Activated naive CD4-positive, alpha-beta T cell treated with anti-CD3 and anti-CD28 coated beads, Interleukin-2, amount 10 ng/mL, durations not matched to agents 7 days and 5 days (primary cell): ENCODE measurements at places on chromosomes 13 and 19.

DNA sequence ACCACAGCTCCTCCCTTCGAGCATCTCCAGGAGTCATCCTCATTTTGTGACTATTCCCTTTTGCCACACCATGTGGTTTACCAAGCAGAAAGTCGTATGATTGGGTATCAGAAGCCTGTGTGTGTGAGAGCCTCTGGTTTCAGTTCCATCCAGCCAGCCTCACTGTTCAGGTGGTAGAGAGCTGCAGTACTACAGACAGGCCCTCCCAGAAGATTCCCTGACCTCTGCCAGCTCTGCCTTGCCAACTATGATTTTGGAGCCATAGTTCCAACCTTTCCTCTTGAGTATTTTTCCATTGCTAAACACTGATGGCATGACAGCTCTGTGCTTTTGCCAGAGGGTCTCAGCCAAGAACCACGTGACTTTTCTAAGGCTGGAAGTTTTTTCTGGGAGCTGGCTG lies 82.5 kb downstream of the DHRS12 start:
- H3K27me3 ChIP-seq: no peaks in the 10 kb centered on the region
- H3K36me3 ChIP-seq: peaks cover 4% of the 10 kb centered on the region
- no peak for DNase-seq
- no peak overlapping the region for H3K4me3 ChIP-seq
- H3K27ac ChIP-seq: no peak overlapping the region

GRCh38 chr19:512547-513365 lies 5.5 kb downstream of the TPGS1 start:
- H3K4me1 ChIP-seq: peaks cover 52% of the 10 kb centered on the region
- peak overlapping the region; percentile 94 for H3K27ac ChIP-seq
- no peak for DNase-seq

- DNase-seq: no peak
- no peaks in the 10 kb centered on the region for H3K4me1 ChIP-seq
- no peaks in the 10 kb centered on the region for H3K36me3 ChIP-seq
- no peak overlapping the region for H3K27ac ChIP-seq
- H3K4me3 ChIP-seq: no peak overlapping the region
- peaks cover 8% of the 10 kb centered on the region for H3K27me3 ChIP-seq
Measured at GRCh38 chr13:25709088-25709487, 337.3 kb downstream of the ATP8A2 start.

DNA sequence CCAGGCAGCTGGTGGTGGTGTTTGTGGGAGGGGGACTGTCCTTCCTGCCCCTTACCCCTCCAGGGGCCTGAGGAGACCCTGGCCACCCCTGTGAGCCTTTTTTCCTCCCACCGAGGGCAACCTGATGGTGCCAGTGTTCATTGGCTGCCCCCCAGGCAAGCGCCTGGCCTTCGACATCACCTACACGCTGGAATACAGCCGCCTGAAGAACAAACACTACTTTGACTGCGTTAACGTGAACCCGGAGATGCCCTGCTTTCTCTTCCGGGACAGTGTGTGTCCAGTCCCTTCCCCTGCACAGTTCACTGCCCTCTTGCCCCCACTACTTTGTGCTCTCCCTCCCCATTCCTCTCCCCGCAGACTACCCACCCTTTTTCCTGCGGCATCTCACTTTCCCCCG lies 7.3 kb upstream of the PSMD8 start:
- no peak overlapping the region for H3K27ac ChIP-seq
- H3K4me3 ChIP-seq: no peak overlapping the region
- peaks cover 66% of the 10 kb centered on the region for H3K27me3 ChIP-seq
- no peak for DNase-seq
- no peaks in the 10 kb centered on the region for H3K36me3 ChIP-seq

DNA sequence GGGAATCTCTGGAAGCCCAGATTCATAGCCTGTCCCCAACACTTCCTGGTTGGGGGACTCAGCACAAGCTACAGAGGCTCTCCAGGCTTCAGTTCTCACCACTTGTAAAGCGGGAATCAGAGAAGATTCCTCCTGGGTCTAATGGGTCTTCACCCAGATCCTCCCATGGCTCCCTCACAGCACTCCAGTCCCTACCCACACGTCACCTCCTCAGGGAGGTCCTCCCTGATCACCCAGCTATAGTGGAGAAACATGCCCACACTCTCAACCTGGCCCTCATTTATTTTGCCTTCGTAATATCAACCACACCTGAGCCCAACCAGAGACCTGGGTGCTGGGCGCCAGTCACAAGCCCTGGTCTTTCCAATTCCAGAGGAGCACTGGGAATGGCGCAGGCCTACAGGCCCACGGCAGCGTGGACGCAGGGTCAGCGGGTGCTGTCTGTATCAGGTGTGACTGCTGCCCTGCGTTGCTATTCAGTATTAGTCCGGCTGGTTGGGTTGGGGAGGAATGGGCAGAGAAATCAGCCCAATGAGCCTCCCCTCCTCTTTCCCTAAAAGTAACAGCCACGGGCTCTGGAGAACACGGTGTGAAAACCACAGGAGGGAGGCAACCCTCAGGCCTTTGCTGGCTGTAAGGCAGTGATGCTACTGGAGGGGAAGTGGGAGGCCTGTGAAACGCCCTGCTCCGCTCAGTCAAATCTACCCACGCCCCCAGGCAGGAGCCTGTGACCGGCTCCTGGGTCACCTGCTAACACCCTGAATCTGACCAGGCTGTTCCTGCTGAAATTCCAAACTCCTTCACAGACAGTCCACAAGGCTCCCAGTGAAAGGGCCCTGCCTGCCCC lies 5.2 kb downstream of the AKT2 start:
- no peaks in the 10 kb centered on the region for H3K27me3 ChIP-seq
- no peak for DNase-seq
- no peak overlapping the region for H3K4me3 ChIP-seq
- H3K27ac ChIP-seq: peak overlapping the region; percentile 84

DNA sequence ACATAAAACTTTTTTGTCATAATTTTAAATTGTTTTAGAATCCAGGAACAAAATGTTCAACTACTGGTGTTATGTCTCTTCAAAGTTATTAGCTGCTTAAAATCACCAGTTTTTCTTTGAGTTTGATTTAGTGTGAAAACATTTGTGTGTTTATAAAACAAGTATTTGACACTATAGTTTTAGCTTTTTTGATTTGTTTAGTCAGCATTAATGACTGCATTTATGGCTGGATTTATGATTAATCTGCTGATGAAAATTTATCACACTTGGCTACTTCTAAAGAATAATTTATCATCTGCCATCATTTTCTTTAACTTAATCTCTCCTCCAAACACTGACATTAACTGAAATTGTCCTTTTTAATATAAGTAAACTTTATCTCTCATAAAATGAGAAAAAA lies 1465.9 kb upstream of the SLC10A2 start:
- no peak overlapping the region for H3K4me3 ChIP-seq
- no peak for DNase-seq
- no peaks in the 10 kb centered on the region for H3K4me1 ChIP-seq

GRCh38 chr19:1237754-1238368 lies at the start of gene CBARP:
TSS of gene CBARP (minus strand) at chr19:1238005. CDS start at chr19:1236100, 1,905 bp downstream.
- H3K4me3 ChIP-seq: peak within 1 kb of the TSS; percentile 71
- peaks cover 64% of the 10 kb centered on the region for H3K27me3 ChIP-seq
- H3K4me1 ChIP-seq: peaks cover 30% of the 10 kb centered on the region
- peaks cover 5% of the 10 kb centered on the region for H3K36me3 ChIP-seq
- no peak within 1 kb of the TSS for H3K27ac ChIP-seq
- peak; percentile 55 for DNase-seq
